ENCODE measurements at places on chromosomes 16 and 17. TPM values are rescaled to one million over a fixed set of nuclear protein-coding genes. Genes with fewer than 3 reads are reported as not detected.

Gene NR1D1
- total RNA-seq, result 10.3 TPM

Gene ADAMTS18
- total RNA-seq, result 0.14 TPM

DNA sequence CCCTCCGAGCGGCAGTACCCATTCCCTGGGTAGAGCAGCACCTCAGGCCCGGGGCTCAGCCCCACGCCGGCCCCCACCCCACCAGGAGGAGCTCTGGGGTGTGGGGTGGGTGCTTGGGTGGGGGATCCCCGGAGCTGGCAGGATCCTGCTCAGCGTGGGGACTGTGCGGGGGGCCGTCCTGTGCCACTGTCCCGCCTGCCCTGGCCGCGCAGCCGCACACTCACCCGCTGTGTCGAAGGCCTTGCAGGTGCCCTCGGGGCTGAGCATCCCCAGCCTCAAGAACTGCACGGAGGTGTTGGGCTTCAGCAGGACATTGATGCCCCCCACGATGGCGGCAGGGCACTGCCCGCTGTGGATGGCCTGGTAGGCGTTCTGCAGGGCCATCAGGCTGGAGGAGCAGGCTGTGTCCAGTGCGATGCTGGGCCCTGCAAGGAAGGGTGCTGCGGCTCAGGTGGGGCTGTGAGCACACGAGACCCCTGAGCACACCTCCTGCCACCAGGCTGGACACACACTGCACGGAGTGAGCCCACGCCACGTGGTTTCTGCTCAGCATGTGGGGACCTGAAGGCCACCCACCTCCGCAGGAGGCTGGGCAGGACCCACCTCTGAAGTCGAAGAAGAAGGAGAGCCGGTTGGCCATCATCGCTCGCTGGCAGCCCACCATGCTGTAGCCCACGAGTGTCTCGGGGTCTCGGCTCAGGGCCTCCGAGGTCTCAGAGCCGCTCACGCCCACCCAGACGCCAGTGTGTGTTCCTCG lies 4.9 kb downstream of the FASN start:
- peaks cover 18% of the 10 kb centered on the region for H3K4me1 ChIP-seq
- H3K4me3 ChIP-seq, result no peak overlapping the region
- peaks cover 58% of the 10 kb centered on the region for H3K36me3 ChIP-seq
- H3K27me3 ChIP-seq, result no peaks in the 10 kb centered on the region
- no peak for DNase-seq

DNA sequence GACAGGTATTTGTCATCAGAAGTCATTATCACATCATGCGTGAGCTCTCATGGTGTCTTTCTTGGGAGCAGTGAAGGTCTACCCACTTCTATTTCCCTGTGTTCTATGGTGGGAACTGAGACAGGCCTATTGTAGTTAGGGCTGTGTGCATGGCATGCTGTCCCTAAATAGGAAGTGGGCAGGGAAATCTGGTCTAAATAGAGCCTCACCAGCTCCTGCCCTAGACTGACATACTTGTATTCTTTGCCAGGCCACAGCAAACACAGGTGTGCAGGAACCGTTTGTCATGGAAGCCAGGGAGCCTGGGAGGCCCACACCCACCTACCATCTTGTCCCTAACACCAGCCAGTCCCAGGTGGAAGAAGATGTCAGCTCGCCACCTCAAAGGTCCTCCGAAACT lies 10.1 kb downstream of the SLC7A6 start:
- H3K4me1 ChIP-seq, result peaks cover 40% of the 10 kb centered on the region
- no peak for DNase-seq
- no peak overlapping the region for H3K27ac ChIP-seq

Gene VASN
- 217 TPM for total RNA-seq

DNA sequence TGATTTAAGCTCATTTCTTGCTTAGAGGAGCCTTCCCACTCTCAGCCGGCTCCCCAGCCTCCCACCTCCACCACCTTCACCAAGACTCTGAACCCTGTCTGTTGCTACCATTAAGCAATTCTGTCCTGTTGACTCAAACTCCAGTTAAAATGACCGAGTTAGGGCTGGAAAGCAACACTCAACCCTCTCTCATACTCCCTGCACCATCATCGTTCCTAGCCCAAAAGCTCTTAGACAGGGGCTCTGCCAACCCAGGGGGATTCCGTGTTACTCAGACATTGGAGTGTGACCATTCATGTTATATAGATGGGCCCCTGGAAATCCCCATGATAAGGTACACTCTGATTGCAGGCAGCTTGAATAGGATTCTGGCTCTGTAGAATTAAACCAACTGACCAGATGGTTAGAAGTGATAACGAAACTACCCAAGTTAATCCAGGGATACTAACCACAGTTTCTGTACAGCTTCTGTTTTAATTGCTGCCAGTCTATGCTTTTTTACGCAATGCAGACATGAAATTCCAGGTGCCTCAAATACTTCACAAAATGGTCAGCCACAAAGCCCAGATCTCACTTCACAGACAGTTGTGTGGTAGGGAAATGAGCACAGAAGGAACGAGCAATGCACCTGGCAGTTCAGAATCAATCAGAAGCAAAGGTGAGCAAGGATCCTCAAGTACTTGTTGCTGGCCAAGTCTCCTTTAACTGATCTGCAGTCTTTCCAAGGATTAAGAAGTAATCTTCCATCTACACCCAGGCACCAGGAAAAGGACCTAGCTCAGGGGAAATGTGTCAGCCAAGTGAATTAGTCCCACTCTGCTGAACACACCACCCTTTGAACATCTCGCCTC lies 2.1 kb downstream of the SSTR2 start:
- H3K27me3 ChIP-seq, result peaks cover 5% of the 10 kb centered on the region
- H3K4me3 ChIP-seq, result peak overlapping the region; percentile 59

Gene CSH1
- not detected for total RNA-seq

DNA sequence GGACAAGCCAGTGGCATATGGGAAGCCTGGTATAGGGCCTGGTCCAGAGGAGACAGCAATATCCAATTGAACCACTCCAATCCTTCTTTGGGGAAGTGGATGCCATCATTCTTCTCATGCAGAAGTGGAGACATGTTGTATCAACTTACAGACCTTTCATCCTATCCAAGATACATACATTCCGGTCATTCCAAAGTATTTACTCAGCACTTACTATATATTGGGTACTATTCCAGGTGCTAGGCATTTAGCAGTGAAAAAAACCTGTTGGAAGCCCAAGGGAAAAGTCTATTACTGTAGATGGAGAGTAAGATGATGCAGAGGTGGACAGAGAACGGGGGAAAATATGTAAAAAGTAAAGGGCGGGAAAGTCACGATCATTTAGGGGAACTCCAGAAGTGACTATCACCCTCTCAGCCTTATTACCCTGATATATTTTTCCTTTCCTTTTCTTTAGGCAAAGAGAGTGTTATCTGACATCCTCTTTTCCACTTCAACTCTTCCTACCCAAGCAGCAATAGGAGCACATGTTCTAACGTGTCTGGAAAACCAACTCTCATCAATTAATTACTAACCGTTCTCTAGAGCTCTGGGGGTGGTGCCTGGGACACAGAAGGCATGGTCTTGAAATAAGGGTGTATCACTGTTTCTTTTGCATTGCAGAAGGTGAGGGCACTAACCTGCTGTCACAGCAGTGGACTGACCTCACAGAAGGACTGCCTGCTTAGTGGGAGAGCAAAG lies 210.1 kb upstream of the MAF start:
- no peaks in the 10 kb centered on the region for H3K27me3 ChIP-seq
- no peaks in the 10 kb centered on the region for H3K4me1 ChIP-seq
- no peak for DNase-seq
- H3K27ac ChIP-seq, result no peak overlapping the region
- H3K36me3 ChIP-seq, result no peaks in the 10 kb centered on the region
- no peak overlapping the region for H3K4me3 ChIP-seq

Measured in thoracic aorta (tissue), 2 donors.